NCI-H187 treated with DMSO at 0.1 percent for 48 hours (cell line): ENCODE measurements at places on chromosomes 7 and 10.

- DNase-seq, result no peak
Observed at GRCh38 chr7:19112274-19113001, 5.0 kb downstream of the TWIST1 start.

GRCh38 chr10:14102056-14102455 is 228.7 kb downstream of the FRMD4A start:
- DNase-seq, result no peak

DNA sequence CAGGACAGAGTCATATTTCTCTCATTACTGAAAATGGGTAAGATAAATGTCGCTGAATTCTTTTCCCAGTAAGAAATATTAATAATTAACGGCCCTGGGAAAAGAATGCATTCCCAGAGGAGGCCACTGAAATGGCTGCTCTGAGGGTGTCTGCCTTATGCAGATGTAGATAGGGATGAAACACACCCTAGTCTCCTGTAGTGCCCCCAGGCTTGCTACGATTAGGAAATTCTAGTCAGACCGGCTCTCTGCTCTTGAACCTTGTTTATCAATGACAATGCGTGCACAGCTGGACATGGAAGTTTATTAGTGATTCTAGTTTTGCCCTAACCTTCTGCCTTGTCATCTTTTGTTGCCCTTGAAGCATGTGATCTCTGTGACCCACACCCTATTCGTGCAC is 291.1 kb downstream of the ZNF248 start:
- no peak for DNase-seq

- DNase-seq, result no peak
Observed at GRCh38 chr10:133349577-133350011, 2.4 kb downstream of the PRAP1 start.

DNA sequence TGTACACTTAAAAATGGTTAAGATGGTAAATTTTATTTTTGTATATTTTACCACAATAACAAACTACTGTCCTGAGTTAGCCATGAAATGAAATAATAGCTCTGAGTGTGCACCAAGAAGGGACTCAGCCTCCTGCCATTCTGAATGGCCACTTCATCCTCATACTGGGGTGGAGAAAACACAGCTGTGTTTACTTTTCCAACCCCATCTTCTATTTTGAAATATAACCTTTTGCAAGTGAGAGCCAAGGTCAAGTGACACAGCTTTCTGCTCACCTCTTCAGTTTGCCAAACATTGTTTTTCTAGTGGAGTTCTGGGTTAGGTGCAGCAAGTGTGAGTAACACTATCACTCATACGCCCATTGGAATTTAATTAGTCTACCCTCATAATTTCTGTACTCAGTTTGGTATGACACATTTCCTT is 107.4 kb upstream of the GLCCI1 start:
- DNase-seq, result peak; percentile 88

- DNase-seq, result no peak
Observed at GRCh38 chr7:132865366-132866143, 216.3 kb downstream of the CHCHD3 start.

DNA sequence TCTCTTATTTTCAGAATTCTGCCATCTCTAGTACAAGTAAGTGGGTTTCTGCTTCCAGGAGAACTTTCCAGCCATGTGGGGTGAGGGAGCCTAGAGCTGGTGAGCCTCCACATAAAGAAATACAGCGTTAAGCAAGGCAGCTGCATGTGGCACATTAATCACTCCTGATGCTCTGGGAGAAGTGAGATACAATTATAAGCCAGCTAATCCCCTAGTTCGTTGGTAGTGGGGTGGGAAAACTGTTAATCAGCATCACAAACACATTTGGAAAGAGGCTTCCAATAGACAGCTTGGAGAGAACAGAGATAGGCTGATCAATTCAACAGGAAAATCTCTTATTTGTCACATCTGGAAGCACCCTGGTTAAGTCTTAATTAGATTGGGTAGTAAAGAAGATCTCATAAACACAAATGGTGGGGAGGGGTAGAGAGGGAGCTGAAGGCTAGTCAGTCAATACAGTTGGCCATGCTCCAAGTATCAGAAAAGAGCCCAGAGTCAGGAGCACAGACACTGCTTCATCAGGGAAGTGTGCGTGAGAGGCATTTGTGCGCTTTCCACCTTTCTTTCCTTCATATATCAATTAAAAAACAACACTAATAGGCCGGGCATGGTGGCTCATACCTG is 130.6 kb downstream of the SORCS1 start:
- no peak for DNase-seq

DNA sequence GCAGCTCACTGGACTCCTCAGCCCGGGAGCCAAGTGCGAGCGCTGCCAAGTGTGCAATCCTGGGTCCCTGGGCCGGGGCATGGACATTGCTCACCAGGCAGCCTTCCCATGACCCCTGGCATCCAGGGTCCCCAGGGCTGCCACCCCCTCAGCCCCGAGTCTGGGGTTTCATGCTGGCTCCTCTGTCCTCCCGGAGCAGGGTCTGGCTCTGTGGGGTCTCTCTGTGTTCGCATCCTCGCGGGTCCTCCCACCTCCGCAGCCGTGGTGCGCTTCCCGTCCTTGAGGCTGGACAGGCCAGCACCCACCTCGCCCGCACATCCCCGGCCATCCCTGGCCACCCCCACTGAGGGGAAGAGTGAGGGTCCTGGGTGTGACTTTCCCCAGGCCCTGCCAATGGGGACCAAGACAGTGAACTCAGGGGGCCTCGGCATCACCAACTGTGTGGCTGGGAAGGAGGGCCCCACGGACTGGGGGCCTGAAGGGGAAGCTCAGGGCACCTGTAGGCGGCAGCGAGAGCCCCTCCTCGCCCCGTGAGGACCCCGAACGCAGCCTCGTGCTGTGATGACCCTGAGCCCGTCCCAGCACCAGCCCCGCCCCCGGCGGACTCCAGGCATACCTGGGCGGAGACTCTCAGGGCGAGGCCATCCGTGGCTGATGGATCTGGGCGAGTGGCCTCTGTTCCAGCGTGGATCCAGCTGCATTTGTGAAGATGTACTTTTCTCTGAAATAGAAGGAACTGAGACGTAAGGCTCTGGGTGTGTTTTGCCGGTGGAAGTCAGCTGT is 50.3 kb upstream of the CFAP46 start:
- DNase-seq, result no peak

DNA sequence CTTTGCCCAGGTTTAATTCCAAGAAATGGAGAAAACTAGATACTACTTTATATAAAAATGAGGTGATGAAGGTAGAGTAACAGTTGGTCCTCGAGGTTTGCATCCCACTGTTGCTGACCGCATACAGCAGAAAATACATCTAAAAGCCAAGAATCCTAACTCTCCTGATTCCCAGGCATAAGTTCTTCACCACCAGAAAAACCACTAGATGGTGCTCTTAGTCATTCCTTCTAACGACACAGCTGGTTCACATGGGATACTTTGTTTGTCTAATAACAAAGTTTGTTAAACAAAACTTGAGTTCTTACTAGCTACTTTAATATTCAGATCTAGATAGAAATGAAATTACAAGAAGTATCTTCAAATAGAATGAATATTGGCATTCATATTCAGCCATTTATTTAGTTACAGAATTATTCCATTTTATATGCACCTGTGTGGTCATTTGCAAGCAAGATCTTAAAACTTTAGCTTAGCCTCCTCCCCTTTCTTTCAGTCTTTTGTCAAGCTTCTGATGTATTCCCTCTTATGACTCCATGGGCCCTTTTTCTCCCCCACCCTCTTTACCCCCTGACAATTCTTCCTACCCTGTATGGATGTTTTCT is 54.1 kb upstream of the CYP26C1 start:
- no peak for DNase-seq

GRCh38 chr10:122020226-122020625 is 31.3 kb downstream of the TACC2 start:
- no peak for DNase-seq

GRCh38 chr7:14635955-14636354 is 266.6 kb downstream of the DGKB start:
- DNase-seq, result no peak

DNA sequence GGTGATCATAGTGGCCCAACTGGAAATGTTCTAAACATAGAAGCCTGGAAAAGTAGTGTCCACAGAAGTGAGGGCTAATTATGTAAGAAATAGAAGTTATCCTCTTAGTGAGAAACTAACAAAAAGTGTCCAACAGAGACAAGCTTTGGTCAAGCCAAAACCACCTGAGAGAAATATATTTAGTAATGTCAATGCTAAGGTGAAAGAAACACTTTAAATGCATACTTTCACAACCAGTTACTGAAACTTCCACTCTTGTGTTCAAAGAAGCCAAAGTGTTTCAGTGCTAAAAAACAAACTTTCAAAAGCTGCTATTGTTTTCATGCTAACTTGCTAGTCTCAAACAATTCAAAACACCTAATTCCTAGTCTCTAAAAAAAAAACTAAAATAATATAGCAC is 18.1 kb downstream of the RAB11FIP2 start:
- DNase-seq, result no peak

- DNase-seq, result no peak
Observed at GRCh38 chr10:36608251-36608650, 517.1 kb upstream of the ANKRD30A start.

GRCh38 chr7:15580604-15581351 is 19.0 kb upstream of the AGMO start:
- DNase-seq, result no peak

- no peak for DNase-seq
Observed at GRCh38 chr10:58754469-58755339, 242.0 kb downstream of the BICC1 start.

- DNase-seq, result no peak
Observed at GRCh38 chr10:89351412-89351779, 23.6 kb downstream of the IFIT3 start.

DNA sequence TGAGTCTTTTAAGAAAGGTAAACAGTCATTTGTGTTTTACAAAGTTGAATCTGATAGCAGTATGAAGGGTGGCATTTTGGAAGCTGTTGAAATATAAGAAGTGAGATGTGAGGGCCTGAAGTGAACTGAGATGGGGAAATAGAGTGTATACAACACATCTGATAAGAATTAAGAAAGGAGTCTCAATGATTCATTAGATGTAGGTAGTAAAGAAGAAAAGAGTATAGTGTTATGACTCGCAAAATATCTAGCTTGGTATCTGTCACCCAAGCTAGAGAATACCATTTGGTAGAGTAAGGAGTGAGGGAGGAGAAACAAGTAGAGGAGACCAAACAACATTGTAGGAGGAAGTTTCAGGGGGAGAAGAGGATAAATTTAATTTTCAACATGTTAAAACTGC is 5.3 kb downstream of the PTPN12 start:
- DNase-seq, result no peak

GRCh38 chr7:54917613-54918391 is 101.0 kb upstream of the EGFR start:
- no peak for DNase-seq

DNA sequence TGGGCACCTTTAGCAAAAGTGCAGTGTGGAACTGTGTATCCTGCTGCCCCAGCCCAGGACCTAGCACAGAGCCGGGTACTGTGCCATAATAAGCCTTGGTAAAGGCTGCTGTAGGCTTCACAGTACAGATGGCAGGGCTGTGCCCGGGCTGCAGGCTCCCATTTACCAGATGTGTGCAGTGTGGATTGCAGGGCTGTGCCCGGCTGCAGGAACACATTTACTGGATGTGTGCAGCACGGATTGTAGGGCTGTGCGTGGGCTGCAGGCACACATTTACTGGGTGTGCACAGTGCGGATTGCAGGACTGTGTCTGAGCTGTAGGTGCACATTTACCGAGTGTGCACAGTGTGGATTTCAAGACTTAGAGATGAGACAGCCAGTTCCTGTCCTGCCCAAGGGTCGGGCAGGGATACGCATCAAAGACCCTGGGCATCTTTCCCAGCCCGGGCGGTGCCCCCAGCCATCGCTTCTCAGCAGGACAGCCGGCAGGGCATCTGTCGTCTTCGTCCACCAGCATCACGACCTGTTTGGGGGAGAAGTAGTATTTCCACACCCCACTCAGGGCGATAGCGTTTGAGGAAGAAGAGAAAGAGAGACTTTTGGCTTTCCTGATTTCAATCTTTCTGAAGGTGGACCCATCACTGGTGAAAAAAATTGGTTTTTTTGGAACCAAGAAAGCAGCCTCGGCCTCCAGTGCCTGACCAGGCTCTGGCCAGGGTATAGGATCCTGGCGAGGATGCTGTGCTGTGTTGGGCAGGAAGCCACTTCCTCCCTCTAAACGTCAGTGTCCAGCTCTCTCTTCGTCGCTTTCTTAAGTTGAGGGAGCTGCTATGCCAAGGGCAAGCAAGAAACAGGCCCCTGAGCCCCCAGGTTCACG is 180.8 kb downstream of the CUX1 start:
- no peak for DNase-seq

GRCh38 chr10:84308481-84309304 is 19.7 kb upstream of the CCSER2 start:
- DNase-seq, result no peak
